ENCODE measurements at places on chromosomes 7 and 10.

DNA sequence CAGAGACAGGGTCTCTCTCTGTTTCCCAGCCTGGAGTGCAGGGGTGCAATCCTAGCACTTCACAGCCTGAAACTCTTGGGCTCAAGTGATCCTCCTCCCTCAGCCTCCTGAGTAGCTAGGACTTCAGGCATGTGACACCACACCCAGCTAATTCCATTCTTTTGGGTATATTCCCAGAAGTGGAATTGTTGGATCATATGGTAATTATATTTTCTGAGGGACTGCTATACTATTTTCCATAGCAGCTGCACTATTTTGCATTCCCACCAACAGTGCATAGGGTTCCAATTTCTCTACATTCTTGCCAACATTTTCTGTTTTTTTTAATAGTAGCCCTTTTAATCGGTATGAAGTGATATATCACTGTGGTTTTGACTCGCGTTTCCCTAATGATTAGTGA, 30.0 kb upstream of the RAB11FIP2 start:
- no peaks in the 10 kb centered on the region for H3K4me1 ChIP-seq
- no peaks in the 10 kb centered on the region for H3K36me3 ChIP-seq
- H3K27ac ChIP-seq, result no peak overlapping the region
- DNase-seq, result no peak
- H3K4me3 ChIP-seq, result no peak overlapping the region

DNA sequence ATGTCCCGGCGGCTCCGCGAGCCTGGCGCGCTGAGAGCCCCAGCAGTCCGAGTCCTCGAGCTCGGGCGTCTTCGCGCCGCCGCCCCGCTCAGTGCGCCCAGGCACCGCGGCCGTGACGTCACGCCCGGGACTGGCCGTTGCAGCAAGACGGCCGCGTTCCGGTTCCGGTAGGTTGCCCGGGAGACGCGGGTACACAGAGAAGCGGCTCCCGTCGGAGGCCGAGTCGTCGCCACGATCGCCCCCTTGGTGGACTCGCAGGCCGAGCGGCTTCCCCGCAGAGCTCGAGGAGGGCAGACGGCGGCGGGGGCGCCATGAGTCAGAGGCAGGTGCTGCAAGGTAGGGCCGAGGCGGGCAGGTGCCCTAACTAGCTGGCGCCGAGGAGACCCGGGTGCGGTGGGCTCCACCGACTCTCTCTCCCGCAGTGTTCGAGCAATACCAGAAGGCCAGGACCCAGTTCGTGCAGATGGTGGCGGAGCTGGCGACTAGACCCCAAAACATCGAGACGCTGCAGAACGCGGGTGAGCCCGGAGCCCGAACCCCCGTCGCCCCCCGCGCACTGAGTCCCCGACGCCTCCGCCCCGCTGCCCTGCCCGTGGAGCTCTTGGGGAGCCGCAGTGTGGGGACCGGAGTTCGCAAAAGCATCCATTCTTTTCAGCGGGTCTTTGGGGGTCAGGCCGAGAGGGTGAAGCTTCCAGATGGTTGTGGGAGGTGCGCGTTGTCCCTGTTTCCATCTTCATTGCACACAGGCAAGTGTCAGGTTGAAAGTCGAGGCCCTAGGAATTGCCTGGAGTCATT, at the start of gene SPAG6:
Gene SPAG6, plus strand, starts transcription at position 196 of the 795 bp plus-strand sequence. Its CDS starts 116 bp downstream, at position 312.
- peaks cover 18% of the 10 kb centered on the region for H3K4me1 ChIP-seq
- H3K27ac ChIP-seq, result no peak within 1 kb of the TSS
- no peak within 1 kb of the TSS for H3K4me3 ChIP-seq
- no peaks in the 10 kb centered on the region for H3K36me3 ChIP-seq

DNA sequence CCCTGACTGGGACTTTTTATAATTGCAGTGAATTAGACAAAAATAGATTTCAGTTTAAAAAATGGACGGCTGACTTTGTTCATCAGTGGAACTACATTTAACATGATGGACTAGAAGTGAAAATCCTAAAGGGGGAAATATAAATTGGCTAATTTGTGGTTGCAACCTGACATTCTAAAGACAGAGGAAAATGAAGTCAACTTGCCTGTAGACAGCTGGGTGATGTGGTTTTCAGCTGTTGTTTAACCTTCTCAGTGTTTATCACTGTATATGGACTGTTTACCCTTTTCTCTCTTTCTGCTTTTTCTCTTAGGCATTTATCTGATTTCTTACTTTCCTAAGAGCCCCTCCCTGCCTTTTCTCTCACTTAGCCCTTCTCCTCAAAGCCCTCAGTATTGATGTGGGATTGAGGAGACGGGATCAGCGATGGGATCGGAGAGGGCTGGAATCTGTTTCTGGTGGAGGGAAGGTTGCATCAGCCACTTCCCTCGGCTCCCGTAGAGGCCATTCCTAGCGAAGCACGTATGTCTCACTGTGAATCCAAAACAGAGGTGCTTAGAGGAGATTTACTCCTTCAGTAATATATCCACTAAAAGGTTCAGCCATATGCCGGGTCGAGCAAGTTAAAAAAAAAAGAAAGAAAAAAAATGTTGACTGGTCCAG, 109.0 kb upstream of the KLF6 start:
- DNase-seq, result no peak
- H3K4me3 ChIP-seq, result no peak overlapping the region

- H3K4me3 ChIP-seq, result no peak overlapping the region
- DNase-seq, result peak; percentile 57
- peaks cover 8% of the 10 kb centered on the region for H3K27me3 ChIP-seq
Measured at GRCh38 chr10:118939211-118940007, 90.1 kb upstream of the NANOS1 start.

DNA sequence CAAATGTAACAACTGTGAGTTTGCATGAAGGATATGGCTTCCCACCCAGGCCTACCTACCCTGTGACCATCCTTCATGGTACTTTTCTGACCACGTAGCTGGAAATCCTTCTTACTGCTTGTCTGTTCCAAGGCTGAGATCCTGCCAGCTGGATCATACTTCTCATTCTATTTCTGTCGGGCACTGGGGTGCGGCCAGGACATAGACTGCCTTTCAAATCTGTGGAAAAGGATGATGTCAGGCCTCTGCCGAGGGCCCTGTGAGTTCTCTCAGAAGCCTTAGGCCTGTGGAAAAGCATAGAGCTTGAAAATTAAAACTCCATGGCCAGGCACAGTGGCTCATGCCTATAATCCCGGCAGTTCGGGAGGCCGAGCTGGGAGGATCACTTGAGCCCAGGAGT, 10.0 kb downstream of the VWC2 start:
- H3K4me3 ChIP-seq, result no peak overlapping the region
- DNase-seq, result no peak
- no peaks in the 10 kb centered on the region for H3K36me3 ChIP-seq
- H3K27me3 ChIP-seq, result no peaks in the 10 kb centered on the region
- H3K27ac ChIP-seq, result no peak overlapping the region
- no peaks in the 10 kb centered on the region for H3K4me1 ChIP-seq

- no peak for DNase-seq
- no peaks in the 10 kb centered on the region for H3K27me3 ChIP-seq
- H3K36me3 ChIP-seq, result peaks cover 8% of the 10 kb centered on the region
- H3K4me3 ChIP-seq, result no peak overlapping the region
Measured at GRCh38 chr7:105502173-105502572, 19.9 kb downstream of the PUS7 start.

DNA sequence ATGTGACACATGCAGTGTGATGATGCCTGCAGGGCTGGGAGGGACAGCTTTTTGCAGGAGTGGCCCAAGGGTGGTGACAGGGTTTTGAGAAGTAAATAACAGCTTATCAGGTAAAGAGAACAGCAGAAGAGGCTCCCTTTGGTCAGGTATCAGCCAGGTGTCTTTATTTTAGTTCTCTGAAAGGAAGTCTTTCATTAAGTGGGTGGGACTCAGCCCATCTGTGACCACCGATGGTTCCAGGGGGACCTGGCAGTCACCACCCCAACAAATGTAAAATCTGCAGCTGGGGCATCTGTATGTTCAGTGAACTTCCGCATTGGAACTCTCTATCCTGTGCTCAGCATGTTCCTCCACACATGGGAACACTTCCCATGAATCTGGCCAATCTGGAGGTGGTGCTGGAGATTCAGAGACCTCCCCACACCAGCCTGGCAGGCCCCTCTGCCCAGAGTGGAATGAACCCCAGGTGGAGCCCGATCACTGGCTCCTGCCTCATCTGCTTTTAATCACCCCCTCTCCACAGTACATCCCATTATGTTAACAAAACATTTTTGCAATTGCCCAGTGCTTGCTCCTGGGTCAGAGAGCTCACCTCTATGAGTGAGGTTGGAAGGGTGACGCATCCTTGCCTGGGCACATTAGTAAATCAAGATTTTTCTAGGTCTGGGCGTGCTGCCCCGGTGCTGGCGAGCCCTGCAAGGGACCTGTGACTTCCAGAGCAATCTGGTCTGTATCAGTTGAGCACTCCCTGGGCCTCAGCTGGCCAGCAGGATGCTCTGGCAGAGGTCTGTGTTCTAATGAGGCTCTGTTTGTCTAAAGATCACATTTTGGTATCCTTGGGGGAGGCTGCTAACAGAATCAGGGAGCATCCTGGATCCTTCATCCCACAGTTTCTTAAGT, 140.4 kb upstream of the GDF10 start:
- H3K4me3 ChIP-seq, result no peak overlapping the region
- H3K4me1 ChIP-seq, result no peaks in the 10 kb centered on the region
- no peaks in the 10 kb centered on the region for H3K27me3 ChIP-seq

DNA sequence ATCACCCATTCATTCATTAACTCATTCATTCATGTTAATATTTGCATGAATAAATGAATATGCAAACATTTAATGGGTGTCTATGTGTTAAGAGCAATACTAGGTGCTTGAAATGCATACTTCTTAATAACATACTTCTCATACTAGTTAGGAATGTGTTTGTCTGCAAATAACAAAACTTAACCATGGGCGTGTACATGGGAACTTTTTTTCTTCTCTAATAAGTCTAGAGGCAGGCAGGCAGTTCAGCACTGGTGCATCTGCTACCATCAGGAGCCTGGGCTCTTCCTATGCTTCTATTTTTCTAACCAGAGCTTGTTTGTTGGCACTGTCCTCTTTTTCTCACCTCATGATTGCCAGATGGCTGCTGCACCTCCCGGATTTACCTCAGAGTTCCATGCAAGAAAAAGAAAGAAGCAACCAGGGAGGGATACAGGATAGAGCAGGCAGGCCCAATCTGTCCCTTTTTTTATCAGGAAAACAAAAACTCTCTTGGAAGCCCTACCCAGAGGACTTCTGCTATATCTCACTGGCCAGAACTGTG, 22.7 kb downstream of the CDHR3 start:
- no peaks in the 10 kb centered on the region for H3K4me1 ChIP-seq
- no peak for DNase-seq
- H3K27me3 ChIP-seq, result no peaks in the 10 kb centered on the region
- no peak overlapping the region for H3K27ac ChIP-seq
- H3K4me3 ChIP-seq, result no peak overlapping the region

DNA sequence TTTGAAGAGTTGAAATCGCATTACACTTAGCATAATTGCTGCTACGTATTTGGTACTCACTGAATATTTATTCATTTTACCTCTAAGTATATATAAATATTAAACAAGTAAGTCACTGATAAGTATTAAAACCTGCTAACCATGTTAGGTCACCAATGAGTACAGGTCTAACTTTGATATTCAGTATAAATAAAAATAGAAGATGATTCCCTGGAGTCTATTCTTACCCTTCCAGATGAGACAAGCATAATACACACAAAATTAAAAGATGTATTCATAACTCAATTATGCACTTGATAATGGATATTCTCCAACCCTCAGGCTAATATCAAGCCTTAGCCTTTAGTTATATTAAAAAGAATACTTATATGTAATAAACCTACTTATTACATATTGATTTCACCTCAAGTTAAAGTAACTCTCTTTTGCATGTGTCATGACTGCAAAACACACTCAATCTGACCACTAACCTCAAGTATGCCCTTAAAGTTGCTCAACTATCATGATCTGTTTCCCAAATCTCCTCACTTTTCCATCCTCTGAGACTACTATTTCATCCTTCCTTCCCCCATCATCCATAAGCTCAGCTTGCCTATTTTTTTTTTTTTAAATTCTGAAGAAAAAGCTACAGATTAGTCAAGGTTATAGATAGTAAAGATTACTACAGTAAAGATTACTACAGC, 46.8 kb downstream of the IPMK start:
- no peaks in the 10 kb centered on the region for H3K27me3 ChIP-seq
- H3K4me1 ChIP-seq, result no peaks in the 10 kb centered on the region
- H3K36me3 ChIP-seq, result peaks cover 5% of the 10 kb centered on the region

- H3K4me3 ChIP-seq, result no peak overlapping the region
- no peak for DNase-seq
- no peaks in the 10 kb centered on the region for H3K36me3 ChIP-seq
- H3K27me3 ChIP-seq, result no peaks in the 10 kb centered on the region
- no peaks in the 10 kb centered on the region for H3K4me1 ChIP-seq
Measured at GRCh38 chr10:78291722-78292121, 258.1 kb downstream of the RPS24 start.

GRCh38 chr7:45601094-45601493, 26.9 kb downstream of the ADCY1 start:
- H3K36me3 ChIP-seq, result no peaks in the 10 kb centered on the region
- no peak overlapping the region for H3K27ac ChIP-seq
- H3K4me1 ChIP-seq, result no peaks in the 10 kb centered on the region

DNA sequence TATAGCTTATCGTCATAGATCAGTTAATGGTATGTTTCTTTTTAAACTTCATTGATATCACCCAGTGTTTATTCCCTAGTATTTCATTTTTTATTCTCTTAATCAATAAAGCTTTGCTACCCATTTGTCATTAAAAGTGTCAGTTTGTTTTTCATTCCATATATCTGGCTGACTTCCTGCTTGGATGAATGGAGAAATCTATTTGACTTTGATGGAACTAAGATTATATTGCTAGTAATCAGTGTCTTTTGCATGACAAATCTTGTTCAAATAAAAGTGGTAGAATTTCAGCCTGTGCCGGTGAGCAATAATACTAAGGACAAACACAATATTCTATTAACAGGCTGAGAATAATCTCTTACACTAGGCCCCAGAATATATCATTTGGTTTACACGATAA, 203.3 kb downstream of the SEC23IP start:
- no peak overlapping the region for H3K4me3 ChIP-seq
- H3K4me1 ChIP-seq, result no peaks in the 10 kb centered on the region
- no peak overlapping the region for H3K27ac ChIP-seq
- DNase-seq, result no peak
- H3K36me3 ChIP-seq, result no peaks in the 10 kb centered on the region
- no peaks in the 10 kb centered on the region for H3K27me3 ChIP-seq

- DNase-seq, result no peak
Measured at GRCh38 chr7:48525736-48526732, 354.8 kb downstream of the ABCA13 start.

GRCh38 chr7:118696879-118697278, 472.4 kb downstream of the ANKRD7 start:
- no peak overlapping the region for H3K27ac ChIP-seq
- no peak overlapping the region for H3K4me3 ChIP-seq
- no peak for DNase-seq
- H3K36me3 ChIP-seq, result no peaks in the 10 kb centered on the region
- H3K4me1 ChIP-seq, result no peaks in the 10 kb centered on the region
- no peaks in the 10 kb centered on the region for H3K27me3 ChIP-seq

- H3K36me3 ChIP-seq, result no peaks in the 10 kb centered on the region
- H3K4me1 ChIP-seq, result no peaks in the 10 kb centered on the region
- no peaks in the 10 kb centered on the region for H3K27me3 ChIP-seq
Measured at GRCh38 chr7:17357952-17358351, 59.5 kb downstream of the AHR start.

- no peaks in the 10 kb centered on the region for H3K4me1 ChIP-seq
- no peak overlapping the region for H3K27ac ChIP-seq
- no peaks in the 10 kb centered on the region for H3K27me3 ChIP-seq
- no peak overlapping the region for H3K4me3 ChIP-seq
Measured at GRCh38 chr10:67971311-67971710, 86.9 kb downstream of the SIRT1 start.

Data from CD4-positive, CD25-positive, alpha-beta regulatory T cell (primary cell).